ENCODE measurements at places on chromosomes 6 and 20.

- DNase-seq, result no peak
These were observed 1.7 kb upstream of the WFDC2 start for GRCh38 chr20:45467861-45468260.

DNA sequence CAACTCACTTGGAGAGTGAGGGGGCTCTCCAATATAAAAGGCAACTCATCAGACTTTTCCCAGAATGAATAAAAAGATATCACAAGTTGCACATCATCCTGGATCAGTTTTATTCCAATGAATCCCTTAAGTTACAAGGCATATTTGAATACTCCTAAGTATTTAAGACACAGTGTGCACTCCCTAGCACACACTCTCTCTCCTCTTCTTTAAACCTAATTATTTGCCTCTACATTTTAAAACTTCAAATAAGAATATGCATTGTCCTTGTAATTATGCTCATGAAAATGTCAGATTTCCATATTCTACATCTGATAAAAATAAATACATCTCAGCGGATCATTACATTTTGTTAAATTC, 273.6 kb downstream of the ADGB start:
- DNase-seq, result no peak

DNA sequence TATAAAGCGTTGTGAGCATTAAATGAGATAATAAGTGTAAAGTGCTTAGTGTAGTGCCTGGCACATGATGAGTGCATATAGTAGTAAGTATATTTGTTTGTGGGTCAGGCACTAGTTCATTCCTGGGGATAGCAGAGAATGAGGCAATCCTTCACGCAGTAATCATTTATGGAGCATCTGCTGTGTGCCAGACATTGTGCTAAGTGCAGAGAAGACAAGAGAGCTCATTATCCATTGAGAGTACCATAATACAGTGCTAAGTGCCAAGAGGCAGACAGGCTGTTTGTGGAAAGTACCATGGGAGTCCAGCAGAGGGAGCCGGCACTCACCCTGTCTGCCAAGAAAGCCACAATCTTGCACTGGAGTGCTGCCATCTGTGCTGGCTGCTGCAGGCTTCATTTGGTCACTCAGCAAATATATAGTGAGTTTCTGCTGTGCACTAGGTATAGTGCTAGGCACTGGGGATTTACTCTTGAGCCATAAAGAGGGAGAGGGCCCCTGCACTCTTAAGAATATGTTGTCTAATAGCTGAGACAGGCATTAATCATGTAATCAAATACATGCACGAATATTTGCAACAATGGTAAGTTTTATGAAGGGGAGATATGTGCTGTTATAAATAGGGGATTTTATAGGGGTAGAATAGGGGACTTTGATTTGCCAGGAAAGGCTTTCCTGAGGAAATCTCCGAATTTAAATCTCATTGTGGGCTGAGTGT, 12.9 kb upstream of the MROH8 start:
- peak; percentile 72 for DNase-seq

- DNase-seq, result no peak
These were observed 131.8 kb downstream of the TIAM2 start for GRCh38 chr6:155126727-155127439.

DNA sequence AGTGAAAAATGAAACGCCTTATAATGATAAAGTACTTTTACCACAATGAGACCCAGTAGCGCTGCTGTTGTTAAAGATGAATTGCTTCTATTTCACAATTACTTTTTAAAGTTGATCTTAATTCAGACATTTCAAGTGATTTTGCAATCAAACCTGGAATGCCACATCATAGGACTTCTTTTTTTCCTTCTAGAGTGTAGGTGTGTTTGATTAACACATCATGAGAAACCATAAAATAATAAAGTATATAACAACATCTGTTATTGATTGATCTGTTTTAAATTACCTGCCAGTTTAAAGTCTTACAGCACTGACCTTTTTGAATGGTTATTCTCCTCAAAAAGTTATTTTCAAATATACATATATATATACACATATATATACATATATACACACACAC, 38.6 kb downstream of the HEBP2 start:
- DNase-seq, result no peak

DNA sequence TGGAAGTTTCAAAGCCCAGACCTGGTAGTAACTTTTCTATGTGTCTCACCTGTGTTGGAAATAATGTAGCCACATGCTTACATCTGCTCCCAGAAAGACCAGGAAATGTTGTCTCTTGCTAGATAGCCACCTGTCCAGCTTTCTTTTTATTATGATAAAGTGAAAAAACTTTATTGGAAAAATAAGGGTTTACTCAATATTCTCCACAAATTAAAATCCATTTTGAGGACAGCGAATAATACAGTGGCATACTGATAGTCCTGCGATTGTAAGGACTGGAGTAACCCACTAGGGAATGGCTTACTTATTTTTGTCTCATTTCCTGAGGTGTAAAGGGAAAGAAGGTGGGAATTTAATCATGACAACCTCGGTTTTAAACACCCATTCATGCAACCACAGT, 100.1 kb downstream of the HFE start:
- no peak for DNase-seq

GRCh38 chr6:159196430-159196975, 27.3 kb downstream of the FNDC1 start:
- no peak for DNase-seq

GRCh38 chr6:142714951-142715785, 229.8 kb downstream of the HIVEP2 start:
- DNase-seq, result no peak

DNA sequence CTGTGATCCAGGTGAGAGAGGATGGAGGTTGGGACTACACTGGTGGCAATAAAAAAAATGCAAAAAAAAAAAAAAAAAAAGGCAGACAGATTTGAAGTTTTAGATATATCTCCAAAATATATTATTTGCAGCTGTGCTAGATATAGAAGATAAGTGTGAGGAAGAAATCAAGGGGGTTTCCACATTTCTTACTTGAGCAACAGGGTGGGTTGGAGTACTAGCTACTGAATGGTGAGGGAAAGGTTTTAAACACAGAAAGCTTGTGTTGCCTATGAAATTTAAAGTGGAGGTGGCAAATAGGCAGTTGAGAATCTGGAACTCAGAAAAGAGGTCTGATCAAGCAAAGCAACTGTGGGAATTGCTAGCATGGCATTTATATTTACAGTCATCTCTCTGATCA, 59.9 kb upstream of the GNRH2 start:
- no peak for DNase-seq

DNA sequence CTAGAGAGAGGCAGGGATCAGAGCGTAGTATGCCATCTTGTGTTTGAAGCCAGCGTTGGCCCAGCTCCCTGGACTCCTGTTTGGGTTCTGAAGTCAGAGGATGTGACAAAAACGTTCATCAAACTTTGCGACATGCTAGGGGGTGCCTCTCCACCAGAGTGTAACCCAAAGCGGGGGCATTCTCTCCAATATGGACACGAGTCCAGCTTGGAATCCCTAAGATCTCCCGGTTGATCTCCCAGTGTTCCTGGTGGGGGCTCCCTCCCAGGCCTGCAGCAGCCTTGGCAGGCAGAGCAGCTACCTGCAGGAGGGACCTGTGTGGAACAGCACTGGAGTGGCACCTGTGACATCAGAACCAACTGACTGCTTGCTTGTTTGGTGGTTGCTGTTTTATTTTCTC, 218.8 kb upstream of the ECI2 start:
- DNase-seq, result no peak

All from D721Med (cell line).